ENCODE measurements at places on chromosomes 13 and 19.

DNA sequence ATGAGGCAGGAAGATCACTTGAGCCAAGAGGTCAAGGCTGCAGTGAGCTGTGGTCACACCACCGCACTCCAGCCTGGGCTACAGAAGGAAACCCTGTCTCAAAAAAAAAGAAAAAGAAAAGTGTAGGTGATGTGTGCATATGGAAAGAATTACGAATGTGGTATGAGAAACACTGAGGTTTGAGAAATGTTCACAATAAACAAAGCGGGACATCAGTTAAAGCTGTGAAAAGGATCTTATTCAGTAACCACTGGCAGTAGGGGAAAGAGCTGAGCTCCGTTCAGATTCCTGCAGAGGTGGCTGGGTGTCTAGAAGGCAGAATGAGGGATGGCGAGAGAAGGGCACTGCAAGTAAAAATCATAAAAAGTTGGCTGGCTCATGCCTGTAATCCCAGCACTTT, 4.1 kb upstream of the IGSF23 start:
- DNase-seq: no peak

GRCh38 chr19:8137425-8137824, 12.0 kb downstream of the FBN3 start:
- no peak for DNase-seq

DNA sequence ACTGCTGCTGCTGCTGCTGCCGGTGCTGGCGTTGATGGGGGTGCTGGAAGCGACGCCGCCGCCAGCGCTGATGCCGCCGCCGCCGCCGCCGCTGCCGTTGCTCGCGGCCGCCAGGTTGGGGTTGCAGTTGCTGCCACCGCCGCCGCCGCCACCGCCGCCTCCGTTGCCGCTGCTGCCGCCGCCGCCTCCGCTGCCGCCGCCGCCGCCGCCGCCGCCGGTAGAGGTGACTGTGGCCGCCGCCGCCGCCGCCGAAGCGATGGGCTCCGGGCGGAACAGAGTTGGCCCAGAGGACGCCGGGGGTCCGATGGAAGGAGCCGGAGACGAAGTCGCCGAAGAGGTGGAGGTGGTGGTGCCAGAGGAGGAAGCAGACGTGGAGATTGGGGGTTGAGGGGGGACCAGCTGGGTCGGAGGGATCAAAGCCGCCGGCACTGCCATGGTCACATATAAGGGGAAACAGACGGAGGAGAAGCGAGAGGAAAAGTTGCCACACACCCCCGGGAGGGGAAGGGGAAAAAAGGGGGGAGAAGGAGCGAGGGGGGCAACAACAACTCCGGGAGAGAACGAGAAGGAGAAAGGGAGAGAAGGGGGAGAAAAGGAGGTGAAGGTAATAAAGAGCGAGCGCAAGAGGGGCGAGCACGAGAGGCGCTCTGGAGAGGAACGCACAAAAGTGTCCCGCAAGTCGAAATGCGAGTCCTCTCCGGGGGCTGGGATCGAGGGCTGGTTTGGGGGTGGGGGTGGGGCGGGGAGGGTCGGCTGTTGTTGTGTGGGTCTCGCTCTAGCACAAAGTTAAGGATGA, 471 bp downstream of the DACH1 start:
- no peak for DNase-seq

DNA sequence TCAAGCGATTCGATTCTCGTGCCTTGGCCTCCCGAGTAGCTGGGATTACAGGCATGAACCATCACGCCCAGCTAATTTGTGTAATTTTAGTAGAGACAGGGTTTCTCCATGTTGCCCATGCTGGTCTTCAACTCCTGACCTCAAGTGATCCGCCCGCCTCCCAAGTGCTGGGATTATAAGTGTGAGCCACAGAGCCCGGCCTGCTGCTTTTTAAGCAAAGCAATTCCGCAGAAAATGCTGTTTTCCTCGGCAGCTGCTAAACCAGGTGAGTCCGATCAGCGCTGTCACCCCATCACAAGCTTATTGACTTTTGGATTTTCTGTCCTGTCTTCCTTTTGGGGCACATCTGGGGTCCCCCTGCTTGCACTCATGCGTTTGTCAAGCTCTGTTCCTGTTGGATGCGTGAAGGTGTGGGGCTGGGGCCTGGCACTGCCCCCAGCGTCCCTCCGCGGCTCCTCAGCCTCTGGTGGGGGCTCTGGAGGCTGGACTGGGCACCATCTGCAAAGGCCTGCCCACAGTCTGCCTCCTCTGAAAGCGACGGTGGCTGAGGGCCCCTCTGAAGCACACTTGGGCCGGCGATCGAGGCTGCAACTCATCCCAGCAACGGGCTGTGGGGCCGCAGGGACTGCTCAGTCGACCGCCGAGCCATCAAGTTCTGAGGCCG, 25.7 kb downstream of the CEBPG start:
- no peak for DNase-seq

- no peak for DNase-seq
These were observed 1.8 kb downstream of the LILRB5 start for GRCh38 chr19:54255105-54255775.

GRCh38 chr19:3862826-3863500, 5.9 kb downstream of the ZFR2 start:
- DNase-seq: no peak

GRCh38 chr19:43439709-43440063, 25.0 kb downstream of the TEX101 start:
- DNase-seq: no peak

- DNase-seq: peak; percentile 73
These were observed 279.2 kb downstream of the DACH1 start for GRCh38 chr13:71587817-71588216.

GRCh38 chr19:40229484-40229883, 3.0 kb upstream of the CCNP start:
- DNase-seq: no peak

DNA sequence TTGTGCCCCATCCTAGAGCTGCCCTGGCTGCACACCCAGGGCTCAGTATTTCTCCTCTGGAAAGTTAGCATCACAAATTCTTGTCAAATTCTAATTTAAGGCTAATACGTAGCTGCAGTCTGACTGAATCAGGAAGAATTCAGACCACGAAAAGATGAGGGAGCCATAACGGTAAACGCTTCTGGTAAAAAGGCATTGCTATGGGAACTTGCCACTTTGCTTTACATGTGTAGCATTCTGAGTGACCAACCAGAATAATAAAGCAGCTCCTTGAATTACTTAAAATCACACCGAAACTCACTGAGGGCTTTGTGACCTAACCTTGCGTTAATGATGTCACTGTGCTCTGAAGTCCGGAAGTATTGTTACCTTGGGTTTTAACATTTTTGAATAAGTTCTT, 286.6 kb upstream of the TMTC4 start:
- DNase-seq: no peak

GRCh38 chr13:51222037-51222685, at the start of gene FAM124A:
Gene FAM124A (plus strand): TSS chr13:51222398. CDS start chr13:51222502, 104 bp downstream.
- DNase-seq: peak; percentile 38

- no peak for DNase-seq
These were observed 24.7 kb downstream of the ATP11A start for GRCh38 chr13:112714376-112715174.

- no peak for DNase-seq
These were observed 1446.8 kb downstream of the UQCRFS1 start for GRCh38 chr19:27765912-27766725.

DNA sequence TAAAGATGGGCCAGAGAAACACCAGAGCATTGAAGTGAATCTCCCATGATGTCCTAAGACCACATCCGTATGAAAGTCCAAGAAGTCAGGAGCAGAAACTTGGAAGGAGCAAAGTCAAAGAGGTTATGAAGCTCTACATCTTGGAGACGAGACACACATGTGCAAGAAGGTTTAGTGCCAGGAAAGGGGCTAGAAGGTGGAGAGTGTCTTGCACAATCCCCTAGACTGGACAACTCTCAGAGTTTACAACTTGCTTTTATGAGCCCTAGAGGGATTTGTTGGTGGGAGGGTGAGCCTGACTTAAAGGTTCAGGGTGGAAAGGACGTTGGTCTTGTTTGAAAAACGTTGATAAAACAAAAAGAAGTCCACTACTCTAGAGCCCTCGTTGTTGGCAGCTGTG, 150.6 kb downstream of the GPC6 start:
- DNase-seq: no peak

DNA sequence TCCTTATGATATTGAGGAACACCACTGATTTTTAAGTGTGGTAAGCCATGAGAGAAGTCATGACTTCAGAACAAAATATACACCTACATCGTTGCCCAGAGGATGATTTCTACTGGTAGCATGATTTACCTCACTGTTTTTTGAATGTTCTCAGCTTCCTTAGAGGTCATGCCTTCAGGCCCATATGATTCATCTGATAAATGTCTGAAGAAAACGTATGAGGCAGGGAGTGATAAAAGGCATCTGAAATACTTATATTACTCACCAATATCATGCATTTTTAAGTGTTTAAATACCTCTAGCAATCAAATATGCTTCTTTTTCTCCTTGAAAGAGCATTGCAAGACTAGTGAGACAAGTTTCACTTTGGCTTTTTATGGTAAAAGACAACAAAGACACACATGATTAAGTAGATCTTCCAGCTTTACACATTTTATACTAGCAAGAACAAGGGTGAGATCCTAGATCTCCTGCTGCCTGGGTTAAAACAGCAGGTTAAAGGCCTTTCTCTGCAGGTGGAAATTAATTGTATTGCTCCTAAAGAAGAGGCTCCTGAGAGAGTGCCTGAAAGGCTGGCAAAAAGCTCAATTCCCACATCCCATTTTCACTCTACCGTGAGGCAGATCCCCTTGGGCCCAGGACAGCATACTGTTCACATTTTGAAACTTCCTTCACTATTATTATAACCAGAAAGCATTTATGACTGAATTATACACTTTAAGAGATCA, 432.4 kb downstream of the SLITRK1 start:
- no peak for DNase-seq

DNA sequence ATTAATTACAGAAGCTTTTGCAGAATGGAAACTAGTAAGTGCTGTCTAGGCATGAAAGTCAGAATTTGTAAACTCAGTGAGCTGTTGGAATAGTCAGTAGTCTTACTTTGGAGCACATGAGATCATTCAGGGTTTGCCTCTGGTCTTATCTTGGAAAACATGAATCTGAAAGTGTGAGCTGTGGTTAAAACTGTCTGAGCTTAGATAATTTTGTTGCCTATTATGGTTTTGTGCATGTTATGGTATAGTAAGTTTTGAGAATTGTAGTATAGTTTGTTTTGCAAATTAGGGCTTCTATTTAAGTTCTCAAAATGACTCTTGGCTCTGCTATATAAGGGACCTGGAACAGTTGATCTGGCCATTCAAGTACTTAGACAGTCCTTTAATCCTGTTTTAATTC, 53.7 kb upstream of the TRPC4 start:
- DNase-seq: no peak

DNA sequence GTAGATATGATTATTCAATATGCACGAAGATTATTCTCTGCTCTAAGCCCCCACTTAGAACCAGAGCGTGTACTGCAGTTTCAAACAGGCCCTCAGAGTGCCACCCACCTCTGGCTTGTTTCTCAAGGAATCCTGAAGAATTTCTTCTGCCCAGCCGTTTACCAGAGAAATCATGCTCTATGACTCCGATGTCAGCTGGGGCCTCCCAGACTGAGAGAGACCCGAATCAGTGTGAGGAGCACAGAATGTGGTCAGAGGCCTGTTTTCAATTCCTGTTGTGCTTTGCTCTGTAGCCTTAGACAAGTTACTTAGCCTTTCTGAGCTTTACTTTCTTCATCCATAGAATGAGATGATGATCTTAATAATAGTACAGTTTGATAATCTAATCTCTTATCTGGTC, 5.5 kb downstream of the PNMA8C start:
- no peak for DNase-seq

DNA sequence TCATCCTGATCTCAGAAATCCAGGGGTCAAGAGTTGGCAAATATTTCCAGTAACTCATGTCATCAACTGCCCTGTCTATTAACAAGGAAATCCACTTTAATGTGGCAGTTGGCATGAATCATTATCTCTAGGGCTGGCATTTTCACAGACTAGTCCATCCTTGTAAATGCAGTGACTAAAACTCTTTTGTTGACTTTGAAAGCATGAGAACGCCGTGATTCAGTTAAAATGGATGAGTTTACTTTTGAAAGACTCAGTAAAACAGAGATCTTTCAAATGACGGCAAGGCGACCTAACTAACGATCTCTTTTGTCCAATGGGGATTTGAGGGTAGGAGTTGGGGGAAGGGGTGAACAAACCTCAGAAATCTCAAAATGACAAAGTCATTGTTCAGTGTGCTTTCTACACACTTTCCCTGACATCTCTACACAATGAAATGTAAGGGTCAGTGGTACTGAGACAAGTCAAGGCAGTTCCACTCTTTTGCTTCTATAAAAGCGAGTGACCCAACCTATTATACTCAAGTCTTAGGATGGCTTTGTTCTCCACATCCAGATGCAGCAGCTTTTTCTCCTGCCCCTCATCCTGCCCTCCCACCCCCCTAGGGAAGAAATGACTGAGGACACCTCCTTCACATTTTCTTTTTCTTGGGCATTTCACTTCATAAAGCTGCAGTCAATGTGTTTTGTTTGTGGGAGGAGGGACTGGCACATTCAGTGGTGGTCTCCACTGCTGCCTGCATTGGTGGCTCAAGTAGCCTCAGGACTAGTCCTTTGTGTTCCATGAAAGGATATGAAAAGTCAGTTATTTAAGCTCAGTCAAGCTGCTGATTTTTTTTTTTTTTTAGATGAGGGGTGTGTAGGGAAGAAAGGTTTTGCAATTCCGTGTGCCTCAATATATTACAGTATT, 200.5 kb downstream of the ABCC4 start:
- no peak for DNase-seq

DNA sequence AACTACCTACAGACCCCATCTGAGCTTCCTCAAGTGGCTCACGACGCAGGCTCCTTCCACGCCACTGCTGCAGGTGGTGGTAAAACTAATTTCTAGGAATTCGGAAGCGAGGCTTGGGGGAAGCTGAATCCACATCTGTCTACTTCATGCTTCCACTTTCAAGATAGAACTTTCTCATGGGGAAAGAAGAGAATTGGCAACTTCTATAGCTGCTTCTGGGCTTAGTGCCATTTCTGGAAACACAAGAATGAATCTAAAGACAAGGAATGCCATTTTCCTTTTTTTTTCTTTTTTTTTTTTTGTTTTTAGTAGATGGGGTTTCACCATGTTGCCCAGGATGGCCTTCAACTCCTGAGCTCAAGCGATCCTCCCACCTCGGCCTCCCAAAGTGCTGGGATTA, 2.8 kb upstream of the NLRP12 start:
- no peak for DNase-seq

DNA sequence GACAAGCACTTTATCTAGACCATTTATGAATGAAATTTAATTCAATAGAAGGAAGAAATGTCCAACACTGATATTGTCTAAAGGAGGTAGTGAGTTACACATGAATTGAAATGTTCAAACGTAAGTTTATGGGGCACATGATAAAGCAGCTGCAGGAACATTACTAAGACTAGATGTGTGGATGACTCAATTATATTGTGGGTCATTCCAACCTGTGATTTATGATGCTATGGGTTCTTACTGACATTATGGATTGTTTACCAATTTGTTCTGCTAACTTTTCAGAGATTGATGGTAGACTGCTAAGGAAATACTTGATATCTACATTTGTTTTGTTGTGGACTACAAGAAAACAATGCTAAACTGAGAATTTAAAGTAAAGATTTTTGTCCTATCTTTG, 56.1 kb upstream of the ATXN8OS start:
- DNase-seq: no peak

DNA sequence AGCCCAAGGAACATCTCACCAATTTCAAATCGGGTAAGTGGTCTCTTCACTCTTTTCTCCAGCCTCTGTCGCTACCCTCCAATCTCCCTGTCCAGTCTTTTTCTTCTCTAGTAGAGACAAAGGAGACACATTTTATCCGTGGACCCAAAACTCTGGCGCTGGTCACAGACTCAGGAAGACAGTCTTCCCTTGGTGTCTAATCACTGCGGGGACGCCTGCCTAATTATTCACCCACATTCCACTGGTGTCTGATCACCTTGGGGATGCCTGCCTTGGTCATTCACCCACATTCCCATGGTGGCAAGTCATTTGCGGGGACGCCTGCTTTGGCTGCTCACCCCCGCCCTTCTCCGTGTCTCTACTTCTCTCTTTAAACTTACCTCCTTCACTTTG, 13.8 kb upstream of the OR10H1 start:
- DNase-seq: no peak

Data from NCI-H748 treated with DMSO at 0.1 percent for 48 hours (cell line).